ENCODE measurements at places on chromosomes 2 and 18.

DNA sequence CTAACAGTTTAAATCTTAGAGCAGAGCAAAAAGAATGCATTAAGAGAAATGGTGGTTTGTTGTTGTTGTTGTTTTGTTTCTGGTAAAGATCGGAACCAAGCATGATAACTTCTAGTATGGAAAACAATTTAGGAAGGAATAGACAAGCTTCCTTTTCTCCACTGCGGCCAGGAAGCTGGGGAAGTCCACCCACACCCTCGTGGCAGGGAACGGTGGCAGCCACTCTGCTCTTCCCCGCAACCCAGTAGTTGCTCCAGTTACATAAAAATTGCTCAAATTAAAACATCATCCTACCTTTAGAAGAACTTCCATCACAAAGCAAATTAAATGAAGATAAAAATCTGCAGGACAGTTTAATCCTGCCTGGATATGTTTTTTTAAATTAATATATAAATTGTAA is 113.0 kb downstream of the RBMS1 start:
- no peak for DNase-seq

DNA sequence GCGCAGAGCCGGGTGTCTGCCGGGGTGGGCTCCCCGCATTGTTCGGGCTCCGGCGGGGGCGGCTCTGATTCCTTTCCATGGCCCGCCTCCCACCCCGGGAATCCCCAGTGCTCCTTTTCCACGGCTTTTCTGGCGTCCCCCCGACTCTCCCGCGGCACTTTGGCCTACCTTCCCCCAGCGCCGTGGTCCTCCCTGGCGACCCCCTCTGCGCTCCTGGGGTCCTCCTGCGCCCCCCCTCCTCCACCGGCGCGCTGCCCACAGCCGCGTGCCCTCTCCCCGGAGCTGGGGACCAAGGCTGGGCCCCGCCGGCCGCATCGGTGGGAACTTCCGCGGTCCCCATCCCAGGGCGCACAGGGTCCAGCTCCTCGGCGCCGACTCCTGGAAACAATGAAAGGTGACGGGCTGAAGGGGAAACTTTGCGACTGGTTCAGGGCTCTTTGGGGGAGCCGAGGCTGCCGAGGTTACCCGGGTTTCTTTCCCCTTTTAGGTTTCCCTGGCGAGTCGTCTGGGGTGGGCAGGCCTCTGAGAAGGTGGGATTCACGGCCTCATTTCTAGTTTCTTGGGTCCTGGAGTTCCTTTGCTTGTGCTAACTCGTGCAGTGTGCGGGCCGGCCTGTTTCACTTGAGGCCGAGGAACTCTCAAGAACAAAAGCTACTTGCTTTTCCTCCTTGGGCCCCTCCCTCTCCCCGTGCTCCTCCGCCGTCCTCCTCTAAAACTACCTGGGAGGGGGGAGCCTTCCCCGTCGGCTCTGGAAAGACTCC is 2.2 kb downstream of the TGIF1 start:
- DNase-seq = no peak

DNA sequence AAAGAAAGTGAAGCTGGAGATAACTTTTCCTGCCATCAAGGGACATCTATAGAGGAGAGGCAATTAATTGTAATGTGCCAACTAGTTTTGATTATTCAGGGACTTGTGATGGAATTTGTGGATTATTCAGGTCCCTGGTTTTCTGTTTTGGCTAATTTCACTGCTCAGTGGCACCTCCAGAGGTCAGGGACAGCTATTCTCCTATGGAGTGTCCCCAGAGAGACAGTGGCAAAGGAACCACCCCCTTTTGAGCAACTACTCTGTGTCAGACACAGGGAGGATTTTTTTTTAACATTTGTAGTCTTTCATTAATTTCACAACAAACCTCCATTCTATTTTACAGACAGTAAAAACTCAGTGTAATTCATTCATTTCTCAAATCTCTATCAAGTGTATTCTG is 206.0 kb upstream of the SPRED2 start:
- no peak for DNase-seq

GRCh38 chr2:22020091-22020742 is 896.4 kb downstream of the TDRD15 start:
- DNase-seq = no peak

- DNase-seq = no peak
These were observed 28.0 kb downstream of the DIPK1C start for GRCh38 chr18:74429096-74429495.

- no peak for DNase-seq
These were observed 382.1 kb downstream of the NRXN1 start for GRCh38 chr2:50649626-50650402.

GRCh38 chr2:52613064-52613463 is 1154.5 kb upstream of the CHAC2 start:
- DNase-seq = no peak

DNA sequence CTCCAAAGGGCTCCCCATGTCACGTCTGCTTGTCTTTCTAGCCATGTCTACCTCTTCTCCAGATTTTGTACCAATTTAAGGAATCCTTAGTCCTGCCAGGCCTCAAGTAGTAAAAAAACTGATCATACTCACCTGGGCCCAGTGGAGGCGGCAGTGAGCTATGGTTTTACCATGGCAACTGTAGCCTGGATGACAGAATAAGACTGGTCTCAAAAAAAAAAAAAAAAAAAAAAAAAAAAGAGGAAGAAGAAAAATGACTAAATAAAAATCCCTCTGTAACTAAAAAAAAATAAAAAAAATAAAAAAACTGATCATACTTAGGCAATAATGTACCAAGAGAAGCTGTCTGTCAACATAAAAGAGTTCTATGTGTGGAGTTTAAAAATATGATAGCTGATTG is 221.6 kb downstream of the NR4A2 start:
- DNase-seq = no peak

DNA sequence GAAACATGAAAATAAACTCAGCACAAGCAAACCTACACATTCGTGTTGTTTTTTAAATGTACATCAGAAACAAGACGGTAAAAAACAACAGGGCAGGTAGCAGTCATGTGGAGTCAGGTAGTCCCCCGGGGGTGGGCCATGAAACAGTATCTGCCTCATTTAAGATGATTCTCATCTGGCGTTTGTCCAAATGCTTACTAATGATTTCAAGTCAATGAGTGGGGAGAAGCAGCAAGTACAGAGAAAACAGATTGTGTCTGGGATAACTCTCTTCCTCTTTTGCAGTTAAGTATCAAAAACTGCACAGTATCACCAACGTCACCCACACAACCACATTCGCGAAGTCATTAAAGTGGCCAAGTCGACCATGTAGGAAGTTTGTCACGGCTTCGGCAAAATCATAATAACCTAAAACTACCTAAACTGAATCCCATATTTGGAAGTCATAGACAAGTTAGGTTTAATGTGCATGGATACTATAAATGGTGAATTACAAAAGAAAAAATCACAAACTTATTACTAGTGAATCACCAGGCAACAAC is 1.3 kb downstream of the LAPTM4A start:
- DNase-seq = no peak

- no peak for DNase-seq
These were observed 381.8 kb upstream of the POU3F3 start for GRCh38 chr2:104472076-104472475.

Measured in anterior cingulate cortex (tissue), 58 donors.